ENCODE measurements at places on chromosomes 12 and 14.

DNA sequence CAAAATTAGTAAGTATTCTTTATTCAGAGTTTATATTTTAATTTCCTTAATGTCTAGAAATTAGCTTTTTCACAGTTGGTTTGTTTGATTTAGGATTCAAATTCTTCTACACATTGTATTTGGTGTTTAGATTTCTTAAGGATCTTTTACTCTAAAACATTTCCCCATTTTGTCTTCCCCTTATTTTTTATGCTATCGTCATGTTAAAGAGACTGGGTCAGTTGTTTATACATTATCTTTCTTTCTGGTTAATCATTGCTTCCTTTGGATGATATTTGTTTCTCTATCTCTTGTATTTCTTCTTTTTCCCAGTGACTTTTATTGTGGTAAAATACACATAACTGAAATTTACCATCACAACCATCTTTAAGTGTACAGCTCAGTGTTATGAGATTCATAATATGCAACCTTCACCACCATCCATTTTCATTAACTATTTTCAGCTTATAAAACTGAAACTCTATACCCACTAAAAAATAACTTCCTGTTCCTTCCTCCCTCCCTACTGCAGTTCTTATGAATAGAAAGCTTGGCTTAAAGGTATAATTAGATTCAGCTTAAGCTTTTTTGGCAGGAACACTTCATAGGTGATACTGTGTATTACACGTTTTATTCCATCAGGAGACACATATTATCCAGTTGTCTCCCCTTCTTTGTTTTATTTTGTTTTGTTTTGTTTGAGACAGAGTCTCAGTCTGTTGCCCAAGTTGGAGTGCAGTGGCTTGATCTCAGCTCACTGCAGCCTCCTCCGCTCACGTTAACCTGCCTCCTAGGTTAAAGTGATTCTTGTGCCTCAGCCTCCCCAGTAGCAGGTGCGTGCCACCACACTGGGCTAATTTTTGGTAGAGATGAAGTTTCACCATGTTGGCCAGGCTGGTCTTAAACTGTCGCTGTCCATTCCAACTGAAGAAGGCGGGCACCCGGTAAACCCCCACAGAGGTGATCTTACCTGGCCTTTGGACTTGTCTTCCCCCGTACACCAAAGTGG is 45.0 kb downstream of the NOPCHAP1 start:
- DNase-seq, result no peak

DNA sequence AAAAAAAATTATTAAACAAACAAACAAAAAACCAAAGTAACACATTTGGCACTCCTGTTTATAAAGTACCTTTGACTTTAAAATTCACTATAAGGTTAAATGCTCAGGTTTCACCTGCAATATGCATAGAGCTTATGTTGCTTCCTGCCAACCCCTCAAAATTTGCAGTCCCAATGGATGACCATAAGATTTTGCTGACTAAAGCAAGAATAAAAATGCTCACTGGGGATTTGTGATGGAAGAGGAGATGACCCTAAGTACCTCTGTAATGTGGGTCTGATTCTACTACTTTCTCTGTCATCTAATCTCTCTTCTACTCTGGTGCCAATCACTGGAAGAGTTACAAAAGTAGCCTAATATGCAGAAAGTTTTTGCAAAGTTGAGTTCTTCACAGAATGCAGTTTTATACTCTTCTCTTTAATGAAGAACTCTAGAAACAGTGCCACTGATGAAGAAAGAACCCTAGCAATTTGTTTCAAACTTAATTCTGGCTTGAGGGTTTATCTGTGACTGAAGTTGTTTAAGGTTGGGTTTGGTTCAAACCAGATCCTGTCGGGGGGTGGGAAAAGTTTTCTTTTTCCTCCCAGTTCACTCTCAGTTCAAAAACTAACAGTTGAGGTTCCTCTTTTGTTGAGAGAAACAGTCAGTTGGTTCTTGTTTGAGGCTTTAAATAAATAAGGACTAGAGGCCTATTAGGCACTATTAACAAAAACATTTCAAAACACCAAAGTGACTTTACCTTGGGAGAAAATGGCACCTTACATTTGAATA is 10.9 kb downstream of the WASHC3 start:
- no peak for DNase-seq

DNA sequence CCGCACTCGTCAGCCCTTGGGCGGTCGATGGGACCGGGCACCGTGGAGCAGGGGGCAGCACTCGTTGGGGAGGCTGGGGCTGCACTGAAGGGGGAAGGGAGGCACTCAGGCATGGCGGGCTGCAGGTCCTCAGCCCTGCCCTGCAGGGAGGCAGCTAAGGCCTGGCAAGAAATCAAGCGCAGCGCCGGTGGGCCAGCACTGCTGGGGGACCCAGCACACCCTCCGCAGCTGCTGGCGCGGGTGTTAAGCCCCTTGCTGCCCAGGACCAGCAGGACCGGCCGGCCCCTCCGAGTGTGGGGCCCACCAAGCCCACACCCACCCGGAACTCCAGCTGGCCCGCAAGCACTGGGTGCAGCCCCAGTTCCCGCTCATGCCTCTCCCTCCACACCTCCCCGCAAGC is 35.7 kb upstream of the YAF2 start:
- DNase-seq, result no peak

DNA sequence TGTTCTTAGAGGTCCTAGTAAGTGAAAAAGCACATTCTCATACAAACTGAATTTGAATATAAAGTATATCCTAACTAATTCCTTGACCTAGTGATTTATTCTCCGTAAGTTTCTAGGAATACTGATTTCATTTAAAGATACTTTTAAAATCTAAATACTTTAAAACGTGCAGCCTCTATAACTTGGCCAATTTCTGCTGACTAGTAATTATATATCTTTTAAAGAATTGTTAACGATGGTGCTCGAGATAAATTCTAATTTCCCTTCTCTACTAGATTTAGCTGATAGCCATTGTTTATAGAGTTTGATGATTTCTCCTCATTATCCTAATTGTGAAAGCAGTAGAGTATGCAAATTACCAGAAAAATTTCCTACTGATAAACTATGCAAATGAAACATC is 257.9 kb downstream of the ADAMTS20 start:
- DNase-seq, result no peak

DNA sequence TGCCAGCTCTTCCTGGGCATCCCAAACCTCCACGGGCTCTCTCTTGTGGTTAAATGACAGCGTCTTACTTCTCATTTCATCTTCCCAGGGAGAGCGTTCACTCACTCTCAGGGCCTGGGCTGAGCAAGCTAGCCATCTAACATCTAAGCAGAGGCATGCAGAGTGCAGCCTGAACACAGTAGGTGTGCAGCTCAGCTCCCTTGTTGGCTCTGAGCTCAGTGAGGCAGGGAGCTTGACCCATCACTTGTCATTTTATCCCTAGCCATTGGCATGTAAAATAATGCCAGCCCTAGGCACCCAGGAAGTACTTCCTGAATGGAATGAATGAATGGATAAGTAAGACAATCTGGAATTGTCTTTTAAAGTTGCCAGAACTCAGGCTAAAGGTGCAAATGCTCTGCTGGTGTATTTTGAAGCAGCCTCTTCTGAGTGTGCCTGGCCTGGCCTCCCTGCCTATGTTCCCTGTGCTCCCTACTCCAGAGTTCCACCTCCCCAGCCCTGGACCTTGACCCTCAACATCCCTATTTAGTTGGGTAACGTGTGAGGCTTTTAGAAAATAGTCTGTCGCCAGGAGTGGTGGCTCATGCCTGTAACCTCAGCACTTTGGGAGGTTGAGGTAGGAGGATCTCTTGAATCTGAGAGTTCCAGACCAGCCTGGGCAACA is 9.5 kb upstream of the MEG3 start:
- no peak for DNase-seq

GRCh38 chr14:79605849-79606248 is 605.5 kb downstream of the DIO2 start:
- no peak for DNase-seq

GRCh38 chr12:6046511-6047180 is 77.8 kb downstream of the VWF start:
- DNase-seq, result no peak

DNA sequence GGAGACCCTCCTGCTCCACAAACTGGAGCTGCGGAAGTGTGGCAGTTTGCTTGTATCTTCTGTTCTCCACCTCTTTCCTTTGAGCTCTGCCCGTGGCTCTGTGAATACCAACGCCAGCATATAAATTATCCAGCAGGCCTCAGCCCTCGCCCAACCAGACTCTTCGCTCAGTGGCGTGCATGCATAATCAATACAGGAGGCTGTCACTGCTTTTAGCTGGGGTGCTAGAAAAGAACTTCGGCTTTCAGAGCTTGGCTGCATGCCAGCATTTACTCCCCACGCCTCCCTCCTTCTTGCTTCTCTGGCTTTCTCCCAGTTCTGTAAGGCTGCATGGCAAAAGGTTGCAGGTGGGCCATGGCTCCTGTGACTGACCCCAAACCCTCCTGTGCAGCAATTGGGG is 26.9 kb downstream of the NRXN3 start:
- no peak for DNase-seq

GRCh38 chr14:32004300-32004699 is 72.8 kb upstream of the ARHGAP5 start:
- DNase-seq, result peak; percentile 41

DNA sequence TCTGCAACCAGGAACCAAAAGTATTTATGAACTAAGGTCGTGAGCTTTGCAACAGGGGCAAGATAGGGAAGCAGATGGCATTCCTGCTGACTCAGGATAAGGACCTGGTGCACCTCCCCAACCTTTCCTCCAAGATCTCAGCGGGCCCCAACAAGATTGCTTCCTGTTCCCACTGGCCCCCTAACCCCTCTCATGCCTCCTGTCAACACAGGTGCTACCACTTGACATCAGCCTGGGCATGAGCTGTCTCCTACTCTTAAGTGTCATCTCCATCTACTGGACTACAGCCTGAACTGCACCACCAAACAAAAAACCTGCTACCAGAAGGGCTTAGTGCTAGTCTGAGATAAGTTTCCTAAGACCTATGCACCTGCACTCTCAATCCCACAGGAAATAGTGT is 32.7 kb downstream of the MED6 start:
- DNase-seq, result peak; percentile 7

GRCh38 chr12:23795494-23795893 is 154.0 kb downstream of the SOX5 start:
- no peak for DNase-seq

- no peak for DNase-seq
Measured at GRCh38 chr12:7642287-7642686, 23.4 kb downstream of the APOBEC1 start.

GRCh38 chr14:60640859-60641741 is 8.2 kb downstream of the SIX1 start:
- no peak for DNase-seq

DNA sequence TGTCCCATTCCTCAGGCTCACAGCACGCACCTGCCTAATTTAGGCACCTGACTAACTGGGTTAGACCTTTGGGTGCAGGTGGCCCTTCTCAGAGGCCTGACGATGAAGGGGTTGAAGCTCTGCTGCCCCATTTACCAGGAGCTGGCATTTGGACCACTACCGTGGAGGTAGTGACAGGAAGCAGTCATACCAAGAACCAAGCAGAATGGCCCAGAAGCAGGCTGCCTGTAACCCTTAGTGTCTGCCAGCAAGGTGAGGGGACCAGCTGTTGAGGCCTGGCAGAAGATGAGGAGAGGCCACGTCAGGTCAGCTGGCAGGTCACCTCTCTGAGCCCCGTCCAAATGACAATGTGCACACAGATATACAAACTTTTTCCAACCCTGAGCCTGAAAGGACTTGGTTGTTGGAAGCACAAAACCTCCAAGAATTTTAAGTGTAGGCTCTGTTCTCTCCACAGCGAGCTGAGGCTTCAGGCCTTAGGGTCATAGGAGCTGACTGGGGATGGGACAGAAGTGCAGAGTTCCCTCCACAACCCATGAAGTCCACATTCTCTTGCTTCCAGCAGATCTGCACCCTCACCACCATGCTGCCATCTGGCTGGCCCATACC is 23.1 kb downstream of the VASH1 start:
- no peak for DNase-seq

- no peak for DNase-seq
Measured at GRCh38 chr14:76868454-76869170, 42.4 kb downstream of the LRRC74A start.

DNA sequence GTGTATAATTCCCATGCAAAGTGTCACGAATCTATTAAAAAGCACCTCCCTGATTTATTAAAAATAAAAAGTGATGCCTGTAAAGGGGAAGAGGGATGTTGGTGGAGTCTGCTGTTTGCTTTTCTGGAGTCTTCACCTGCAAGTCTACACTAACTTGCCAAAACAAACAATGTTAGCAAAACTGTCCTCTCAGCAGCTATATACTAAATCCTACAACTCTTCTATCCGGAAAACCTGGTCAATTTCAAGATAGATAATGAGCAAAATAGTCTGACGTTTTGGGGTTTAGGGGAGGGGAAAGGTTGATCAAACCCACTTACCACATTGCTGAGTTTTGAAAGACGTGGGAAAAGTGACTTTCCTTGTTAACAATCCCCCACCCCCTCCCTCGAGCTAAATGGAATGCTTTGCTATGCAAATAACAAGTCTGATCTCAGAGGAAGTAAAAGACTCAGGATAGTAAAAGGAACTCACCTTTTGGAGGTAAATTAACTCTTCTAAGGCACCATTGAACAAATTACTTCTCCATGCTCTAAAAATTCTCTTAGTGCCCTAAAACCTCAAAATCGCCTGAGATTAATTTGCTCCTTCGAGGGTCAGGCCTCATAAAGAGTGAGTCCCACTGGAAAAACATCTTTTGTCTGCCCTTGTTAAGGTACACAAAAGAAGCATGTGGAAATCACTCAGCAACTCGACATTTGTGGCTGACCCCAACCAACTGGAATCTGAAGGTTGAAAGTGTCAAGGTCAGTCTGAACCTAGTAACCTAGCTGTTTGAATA is 13.5 kb downstream of the BMP4 start:
- no peak for DNase-seq

DNA sequence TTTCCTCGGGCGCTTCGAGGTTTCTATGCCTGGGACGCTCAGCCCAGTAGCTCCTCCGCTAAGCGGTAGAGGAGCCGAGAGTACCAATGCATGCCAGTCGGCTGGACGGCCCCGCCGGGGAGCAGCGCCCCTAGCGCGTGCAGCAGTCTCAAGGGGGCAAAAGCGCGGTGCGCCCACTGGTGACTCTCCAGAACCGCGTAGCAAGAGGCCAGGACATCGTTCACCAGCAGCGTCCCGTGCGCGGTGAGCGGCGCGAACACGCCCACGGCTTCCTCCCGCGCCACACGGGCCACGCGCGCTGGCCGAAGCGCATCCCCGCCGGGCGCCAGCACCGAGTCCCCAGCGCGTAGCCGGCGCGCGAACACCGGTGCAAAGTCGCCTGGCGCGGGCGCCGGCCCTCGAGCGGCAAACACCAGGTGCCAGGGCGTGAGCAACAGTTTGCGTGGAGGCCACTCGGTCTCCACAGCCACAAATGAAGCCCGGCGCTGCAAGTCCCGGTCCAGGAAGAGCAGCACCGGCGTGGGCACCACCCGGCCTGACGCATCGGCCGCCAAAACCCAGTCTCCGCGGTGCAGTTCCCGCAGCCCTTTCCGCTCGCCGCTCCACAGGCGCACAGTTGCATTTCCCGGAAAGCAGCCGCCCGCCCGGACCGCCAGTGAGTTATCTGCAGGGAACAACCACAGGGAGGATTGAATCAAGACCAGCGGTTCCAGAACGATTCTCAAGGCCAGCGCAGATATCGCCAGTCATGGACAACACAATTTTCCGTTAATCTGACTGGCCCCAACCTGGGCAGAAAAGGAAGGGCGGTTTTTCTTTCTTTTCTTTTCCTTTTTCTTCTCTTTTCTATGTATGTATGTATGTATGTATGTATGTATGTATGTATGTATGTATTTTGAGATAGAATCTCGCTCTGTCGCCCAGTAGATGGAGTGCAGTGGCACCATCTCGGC is 4.5 kb downstream of the DHH start:
- DNase-seq, result peak; percentile 40

GRCh38 chr14:91501951-91502930 is 7.9 kb downstream of the PPP4R3A start:
- no peak for DNase-seq

GRCh38 chr14:38309522-38310277 is 53.8 kb upstream of the CLEC14A start:
- no peak for DNase-seq

GRCh38 chr14:84208451-84208850 is 1321.5 kb upstream of the FLRT2 start:
- DNase-seq, result no peak

Data from fibroblast of gingiva (primary cell).